Sigmoid colon (tissue), 7 donors: ENCODE measurements at places on chromosomes 3 and 15. TPM values are rescaled to one million over a fixed set of nuclear protein-coding genes. Genes with fewer than 3 reads are reported as not detected.

GRCh38 chr15:77224352-77224751, 153.4 kb upstream of the TSPAN3 start:
- no peaks in the 10 kb centered on the region for H3K27me3 ChIP-seq
- H3K4me1 ChIP-seq, result no peaks in the 10 kb centered on the region
- H3K27ac ChIP-seq, result no peak overlapping the region

DNA sequence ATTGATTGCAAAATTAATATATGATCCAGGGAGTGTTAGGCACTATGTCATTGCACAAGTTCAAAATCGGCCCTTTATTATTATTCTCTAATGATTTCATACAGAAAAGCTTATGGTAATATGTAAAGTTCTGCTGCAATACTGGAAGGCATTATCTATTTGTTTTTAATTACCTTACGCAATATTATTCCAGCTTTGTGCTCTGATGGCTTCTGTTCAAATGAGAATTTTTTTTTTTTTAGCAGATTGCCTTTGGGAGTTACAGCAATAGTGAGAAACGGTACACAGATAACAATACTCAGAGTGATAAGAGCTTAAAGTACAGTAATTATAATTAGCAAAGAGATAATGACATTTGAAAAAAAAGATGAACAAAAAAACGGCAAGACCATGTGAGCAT, 602.2 kb upstream of the ALCAM start:
- no peaks in the 10 kb centered on the region for H3K4me1 ChIP-seq
- no peaks in the 10 kb centered on the region for H3K36me3 ChIP-seq
- H3K4me3 ChIP-seq, result no peak overlapping the region
- no peaks in the 10 kb centered on the region for H3K27me3 ChIP-seq

The KATNBL1 gene
- 39.5 TPM for total RNA-seq

GRCh38 chr15:39820050-39820602, 37.5 kb upstream of the FSIP1 start:
- DNase-seq, result no peak
- no peaks in the 10 kb centered on the region for H3K36me3 ChIP-seq
- no peak overlapping the region for H3K4me3 ChIP-seq

- H3K36me3 ChIP-seq, result no peaks in the 10 kb centered on the region
- no peaks in the 10 kb centered on the region for H3K4me1 ChIP-seq
- no peak overlapping the region for H3K4me3 ChIP-seq
- H3K27me3 ChIP-seq, result no peaks in the 10 kb centered on the region
- no peak overlapping the region for H3K27ac ChIP-seq
- DNase-seq, result no peak
Observed at GRCh38 chr3:166764698-166765318, 615.3 kb downstream of the ZBBX start.

GRCh38 chr3:56459104-56459496, 9.2 kb downstream of the ERC2 start:
- no peaks in the 10 kb centered on the region for H3K4me1 ChIP-seq
- no peak overlapping the region for H3K27ac ChIP-seq
- H3K4me3 ChIP-seq, result no peak overlapping the region
- no peak for DNase-seq

The DAZL gene
- total RNA-seq, result 0.41 TPM

GRCh38 chr3:15936312-15936711, 138.5 kb upstream of the ANKRD28 start:
- H3K4me1 ChIP-seq, result peaks cover 13% of the 10 kb centered on the region
- H3K27ac ChIP-seq, result no peak overlapping the region
- no peaks in the 10 kb centered on the region for H3K36me3 ChIP-seq
- no peak overlapping the region for H3K4me3 ChIP-seq

- no peak overlapping the region for H3K27ac ChIP-seq
- H3K4me3 ChIP-seq, result no peak overlapping the region
- no peaks in the 10 kb centered on the region for H3K4me1 ChIP-seq
Observed at GRCh38 chr3:186909078-186909853, 21.1 kb upstream of the ST6GAL1 start.

DNA sequence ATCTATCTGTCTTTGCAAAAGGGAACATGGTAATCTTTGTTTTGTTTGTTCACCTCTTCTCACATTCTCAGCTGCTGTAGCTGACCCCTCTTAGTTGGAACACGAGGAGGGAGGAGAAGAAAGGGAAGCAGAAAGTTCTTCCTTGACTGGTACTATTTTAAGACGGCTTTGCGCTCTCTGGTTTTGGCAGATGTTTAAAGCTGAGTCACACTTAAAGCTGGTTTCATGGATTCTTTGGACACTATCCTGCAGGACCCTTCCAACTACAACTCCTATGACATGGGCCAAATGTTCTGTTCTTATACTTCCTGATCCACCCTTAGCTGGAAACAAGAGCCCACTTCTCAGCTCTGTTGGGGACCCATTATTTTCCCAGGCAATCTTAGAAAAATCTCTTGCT, 40.6 kb upstream of the FXR1 start:
- no peak for DNase-seq
- peaks cover 13% of the 10 kb centered on the region for H3K4me1 ChIP-seq
- no peaks in the 10 kb centered on the region for H3K36me3 ChIP-seq
- no peaks in the 10 kb centered on the region for H3K27me3 ChIP-seq
- H3K4me3 ChIP-seq, result no peak overlapping the region

The MORC1 gene
- total RNA-seq, result not detected

- H3K4me1 ChIP-seq, result no peaks in the 10 kb centered on the region
- no peaks in the 10 kb centered on the region for H3K36me3 ChIP-seq
- H3K27ac ChIP-seq, result no peak overlapping the region
- no peak for DNase-seq
Observed at GRCh38 chr3:102024270-102024904, 175.1 kb downstream of the NFKBIZ start.

DNA sequence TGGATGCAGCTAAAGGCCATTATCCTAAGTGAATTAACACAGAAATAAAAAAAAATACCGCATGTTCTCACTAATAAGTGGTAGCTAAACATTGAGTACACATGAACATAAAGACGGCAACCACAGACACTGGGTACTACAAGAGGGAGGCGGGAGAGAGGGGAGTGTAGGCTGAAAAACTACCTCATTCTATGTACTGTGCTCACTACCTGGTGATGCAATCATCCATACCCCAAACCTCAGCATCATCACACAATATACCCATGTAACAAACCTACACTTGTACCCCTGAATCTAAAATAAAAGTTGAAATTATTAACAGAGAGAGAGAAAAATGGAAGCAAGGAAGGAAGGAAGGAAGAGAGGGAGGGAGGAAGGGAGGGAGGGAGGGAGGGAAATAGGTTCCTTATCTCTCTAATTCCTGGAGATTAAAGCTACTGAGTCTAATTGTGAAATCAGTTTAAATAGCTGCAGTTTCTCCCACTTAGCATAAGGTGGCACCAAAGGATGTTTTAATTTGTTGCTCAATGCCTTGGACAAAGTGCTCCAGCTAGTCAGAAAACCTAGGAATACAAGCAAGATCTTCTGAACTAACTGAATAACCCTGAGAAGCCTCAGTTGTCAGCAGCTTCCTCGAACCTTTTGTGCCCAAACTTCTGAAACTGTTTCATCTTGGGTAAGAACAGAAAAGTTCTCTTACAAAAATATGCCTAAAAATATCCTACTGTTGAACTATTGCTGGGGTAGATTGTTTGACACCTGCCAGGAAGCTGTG, 79.4 kb upstream of the ATP11B start:
- H3K36me3 ChIP-seq, result no peaks in the 10 kb centered on the region
- no peak overlapping the region for H3K4me3 ChIP-seq
- no peak for DNase-seq
- no peak overlapping the region for H3K27ac ChIP-seq
- H3K4me1 ChIP-seq, result no peaks in the 10 kb centered on the region

DNA sequence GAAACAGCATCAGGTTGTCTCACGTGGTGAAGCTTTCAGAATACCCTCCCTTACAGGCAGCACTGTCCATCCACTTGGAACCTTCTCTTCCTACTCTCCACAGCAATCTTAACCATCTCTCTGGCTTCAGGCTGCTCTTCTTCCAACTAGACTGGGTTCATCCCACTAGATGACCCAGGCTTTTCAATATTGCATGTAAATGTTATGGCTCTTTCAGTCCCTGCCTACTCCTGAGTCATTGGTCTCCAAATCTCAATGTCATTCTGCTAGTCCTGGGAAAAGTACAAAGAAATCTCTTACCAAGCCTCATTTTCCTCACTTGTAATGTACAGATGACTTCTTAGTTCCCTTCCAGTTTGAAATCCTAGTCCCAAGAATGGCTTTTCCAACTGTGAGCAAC, 109.7 kb upstream of the CTNNB1 start:
- no peaks in the 10 kb centered on the region for H3K4me1 ChIP-seq
- DNase-seq, result no peak

DNA sequence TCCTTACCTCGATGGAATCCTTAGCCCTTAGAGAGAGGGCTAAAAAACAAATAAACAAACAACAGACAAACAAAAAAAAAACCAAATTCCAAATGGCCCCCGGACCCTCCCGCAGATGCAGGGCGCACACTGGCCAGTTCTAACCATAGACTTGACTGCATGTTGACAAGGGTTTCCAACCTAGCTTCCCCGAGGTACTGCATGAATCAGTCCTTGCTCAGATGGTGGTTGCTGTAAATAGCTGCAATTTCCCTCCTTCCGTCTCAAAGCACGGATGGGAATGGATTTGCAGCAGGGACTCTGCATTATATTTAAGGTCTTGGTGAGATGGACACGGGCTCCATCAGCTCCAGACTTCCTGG, 162.8 kb downstream of the CD47 start:
- H3K4me3 ChIP-seq, result peak overlapping the region; percentile 56
- no peak overlapping the region for H3K27ac ChIP-seq
- H3K4me1 ChIP-seq, result peaks cover 6% of the 10 kb centered on the region
- no peak for DNase-seq
- H3K27me3 ChIP-seq, result no peaks in the 10 kb centered on the region
- H3K36me3 ChIP-seq, result no peaks in the 10 kb centered on the region

DNA sequence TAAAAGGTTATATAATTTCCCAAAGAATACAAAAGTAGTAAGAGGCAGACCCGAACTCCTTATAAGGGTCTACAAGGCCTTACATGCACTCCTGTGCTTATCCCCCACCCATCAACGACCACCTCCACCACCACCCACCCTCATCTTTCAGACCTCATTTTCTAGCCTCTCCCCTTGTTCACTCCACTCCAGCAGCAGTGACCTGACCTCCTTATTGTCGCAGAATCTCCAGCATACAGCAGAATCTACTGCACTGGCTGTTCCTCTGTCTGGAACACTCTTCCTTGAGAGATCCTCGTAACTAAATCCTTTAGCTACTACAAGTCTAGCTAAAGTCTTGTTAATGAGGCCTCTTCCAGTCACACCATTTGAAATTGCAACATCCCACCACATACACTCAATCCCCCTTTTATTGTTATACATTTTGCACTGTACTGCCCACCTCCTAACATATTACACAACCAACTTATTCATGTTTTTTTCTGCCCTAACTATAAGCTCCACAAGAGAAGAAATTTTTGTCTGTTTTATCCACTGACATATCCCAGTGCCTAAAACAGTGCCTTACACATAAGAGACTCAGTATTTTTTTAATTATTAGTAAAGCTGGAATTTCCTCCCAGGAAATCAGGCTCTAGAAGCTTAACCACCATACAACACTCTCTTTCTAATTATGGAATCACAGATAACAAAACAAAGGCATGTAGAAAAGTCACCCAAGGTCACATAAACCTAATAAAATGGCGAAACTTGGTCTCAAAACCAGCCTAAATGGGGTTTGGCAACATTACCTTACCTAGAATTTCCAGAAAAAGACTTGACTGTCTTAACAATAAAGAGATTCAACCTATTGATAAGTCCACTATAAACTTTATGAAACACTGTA, 40.2 kb downstream of the ZNF148 start:
- H3K27ac ChIP-seq, result no peak overlapping the region
- H3K4me3 ChIP-seq, result no peak overlapping the region
- no peaks in the 10 kb centered on the region for H3K36me3 ChIP-seq
- H3K27me3 ChIP-seq, result no peaks in the 10 kb centered on the region
- no peak for DNase-seq
- H3K4me1 ChIP-seq, result peaks cover 35% of the 10 kb centered on the region

DNA sequence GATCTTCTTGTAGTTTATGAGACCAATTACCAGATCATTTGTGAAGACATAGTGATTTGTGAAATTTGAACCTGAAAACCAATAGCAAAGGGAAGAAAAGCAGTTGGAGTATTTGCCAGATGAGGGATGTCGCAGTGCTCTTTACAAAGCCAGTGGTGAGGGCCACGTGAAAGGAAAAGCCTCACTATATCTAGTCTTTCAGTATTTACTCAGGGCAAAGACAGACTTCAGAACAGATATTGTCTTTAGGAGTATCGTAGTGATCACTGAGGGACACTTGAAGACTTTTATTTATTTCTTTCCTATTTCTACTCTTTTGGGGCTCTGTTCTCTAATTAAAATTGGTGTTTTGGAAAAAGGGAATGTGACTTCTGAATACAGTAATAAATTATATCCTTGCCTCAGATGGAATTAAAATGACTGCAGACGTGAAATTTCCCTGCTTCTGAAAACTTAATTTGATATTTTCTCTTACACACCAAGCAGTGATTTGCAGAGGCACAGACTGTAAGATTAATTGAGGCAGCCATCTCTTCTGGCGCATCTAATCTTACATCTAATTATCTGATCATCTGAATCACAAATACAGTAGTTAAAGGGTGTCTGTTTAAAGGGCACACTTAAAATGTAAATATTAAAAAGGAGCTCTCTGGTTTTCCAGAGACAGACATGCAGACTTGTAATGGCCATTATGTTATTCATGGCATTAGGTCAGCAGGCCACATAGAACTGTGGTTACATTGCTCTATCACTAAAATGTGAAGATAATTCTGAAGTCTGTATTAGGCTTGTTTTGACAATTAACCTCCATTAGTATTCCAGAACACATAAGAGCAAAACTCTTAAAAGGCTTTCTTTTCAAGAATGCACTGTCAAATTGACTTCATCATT, 193.0 kb upstream of the GOLIM4 start:
- H3K27ac ChIP-seq, result no peak overlapping the region
- no peak for DNase-seq
- no peak overlapping the region for H3K4me3 ChIP-seq

DNA sequence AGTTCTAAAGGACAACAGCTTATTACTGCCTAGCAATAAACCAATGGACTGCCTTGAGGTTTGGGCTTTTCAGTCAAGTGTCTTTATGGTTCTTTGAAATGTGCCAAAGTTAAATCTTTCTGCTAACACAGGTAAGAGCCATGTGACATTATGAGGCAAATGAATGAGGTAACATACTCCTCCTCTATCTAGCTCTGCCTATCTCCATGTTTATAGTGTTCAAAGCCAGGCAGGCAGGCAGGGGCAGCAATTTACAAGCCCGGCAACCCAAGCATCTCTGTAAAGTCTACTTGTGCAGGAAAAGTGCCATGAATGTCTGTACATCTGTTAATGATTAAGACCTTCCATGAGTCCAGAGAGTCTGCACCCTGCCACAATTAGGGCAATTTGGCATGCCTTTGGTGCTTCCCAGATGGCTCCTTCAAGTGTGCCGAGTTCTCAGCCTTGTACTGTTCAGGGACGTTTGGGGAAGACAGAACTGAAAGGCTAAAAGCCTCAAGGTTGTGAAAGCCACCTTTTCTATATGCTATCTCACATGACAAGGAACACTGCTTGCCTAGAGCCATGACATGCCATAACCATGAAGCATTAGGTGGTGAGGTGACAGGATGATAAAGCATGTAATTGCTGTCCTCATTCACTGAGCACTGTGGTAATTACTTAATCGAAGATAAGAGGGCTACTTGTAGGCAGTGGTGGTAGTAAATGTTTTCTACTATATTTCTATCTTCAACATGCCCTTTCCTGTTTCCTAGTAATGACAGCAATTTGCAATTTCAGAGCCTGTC, 41.4 kb upstream of the EIF1B start:
- H3K4me3 ChIP-seq, result no peak overlapping the region
- DNase-seq, result no peak
- no peaks in the 10 kb centered on the region for H3K36me3 ChIP-seq
- no peak overlapping the region for H3K27ac ChIP-seq
- H3K4me1 ChIP-seq, result no peaks in the 10 kb centered on the region
- H3K27me3 ChIP-seq, result no peaks in the 10 kb centered on the region

- H3K27me3 ChIP-seq, result peaks cover 4% of the 10 kb centered on the region
- H3K4me1 ChIP-seq, result no peaks in the 10 kb centered on the region
- DNase-seq, result no peak
Observed at GRCh38 chr3:46573701-46574100, 7.6 kb upstream of the LRRC2 start.

The ARHGAP11A gene
- total RNA-seq, result 1.6 TPM
